Left ventricle myocardium inferior (tissue), 1 donor: ENCODE measurements at places on chromosomes 1 and 21.
A peak's percentile ranks its signal among the peaks of the same experiment; 100 is the strongest.

DNA sequence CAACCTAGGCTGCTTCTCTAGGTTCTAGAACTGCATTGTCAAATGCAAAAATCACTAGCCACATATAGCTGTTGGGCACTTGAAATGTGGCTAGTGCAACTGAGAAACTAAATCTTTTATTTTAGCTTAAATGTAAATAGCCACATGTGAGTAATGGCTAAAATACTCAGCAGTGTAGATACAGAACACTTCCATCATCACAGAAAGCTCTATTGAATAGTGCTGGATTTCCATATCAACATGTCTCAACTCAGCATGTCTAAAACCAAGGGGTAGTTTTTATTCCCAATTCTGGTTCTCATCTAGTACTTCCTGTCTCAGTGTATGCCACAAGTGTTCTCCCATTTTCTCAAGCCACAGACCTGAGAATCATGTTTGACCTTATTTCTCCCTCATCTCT, 7.5 kb upstream of the TP53BP2 start:
- DNase-seq = no peak

DNA sequence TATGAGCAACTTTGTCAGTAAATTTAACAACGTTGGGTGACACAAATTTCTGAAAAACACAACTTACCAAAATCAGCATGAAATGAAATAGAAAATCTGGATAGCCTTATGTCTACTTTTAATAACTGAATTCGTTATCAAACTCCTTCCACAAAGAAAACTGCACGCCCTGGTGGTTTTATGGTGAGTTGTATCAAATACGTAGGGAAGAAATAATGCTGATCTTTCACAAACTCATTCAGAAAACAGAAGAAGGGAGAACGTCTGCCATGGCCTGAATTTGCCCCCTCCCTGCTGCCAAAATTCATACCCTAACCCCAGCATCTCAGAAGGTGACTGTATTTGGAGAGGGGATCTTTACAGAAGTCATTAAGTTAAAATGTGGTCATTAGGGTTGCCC, 50.0 kb upstream of the COL18A1 start:
- DNase-seq = no peak

GRCh38 chr1:40956407-40956806, 23.1 kb upstream of the CTPS1 start:
- DNase-seq = no peak

DNA sequence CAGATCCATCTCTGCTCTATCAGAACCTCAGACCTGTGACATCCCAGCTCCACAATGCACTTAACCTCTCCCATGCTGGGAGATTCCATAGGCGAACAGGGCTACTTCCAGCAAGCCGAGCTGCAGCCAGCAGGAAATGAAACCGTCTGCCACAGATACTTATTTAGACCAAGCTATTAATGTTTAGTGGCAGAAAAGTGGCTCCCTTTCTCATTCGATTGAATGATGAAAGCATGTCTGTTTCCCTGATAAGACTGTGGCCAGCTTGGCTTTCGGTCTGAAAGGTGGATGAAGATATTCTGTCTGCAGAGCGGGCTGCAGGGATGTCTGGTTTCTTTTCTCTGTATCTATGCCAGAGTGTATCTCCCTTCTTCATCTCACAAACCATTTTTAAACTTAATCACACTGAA, 146.4 kb downstream of the GREM2 start:
- DNase-seq = no peak

- peak; percentile 73 for DNase-seq
Measured at GRCh38 chr1:41358131-41359021, 2.9 kb upstream of the FOXO6 start.

DNA sequence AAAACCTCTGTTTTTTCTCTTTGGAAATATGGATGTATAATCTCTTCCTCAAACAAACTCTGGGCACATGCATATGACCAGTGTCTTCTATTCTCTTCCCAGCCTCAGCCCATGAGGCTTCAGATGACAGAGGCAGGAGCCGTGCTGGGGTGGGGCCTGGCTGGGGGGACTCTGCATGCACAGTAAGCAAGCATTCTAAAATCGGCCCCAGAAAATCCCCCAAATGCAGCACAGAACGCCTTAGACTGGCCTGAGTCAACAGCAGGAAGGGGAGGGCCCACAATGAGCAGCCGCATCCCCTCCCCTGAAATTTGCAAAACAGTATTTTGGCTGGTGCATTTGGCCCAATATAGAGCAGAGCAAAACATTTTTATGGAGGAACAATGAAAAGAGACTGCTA, 47.8 kb downstream of the ITPKB start:
- DNase-seq = no peak

DNA sequence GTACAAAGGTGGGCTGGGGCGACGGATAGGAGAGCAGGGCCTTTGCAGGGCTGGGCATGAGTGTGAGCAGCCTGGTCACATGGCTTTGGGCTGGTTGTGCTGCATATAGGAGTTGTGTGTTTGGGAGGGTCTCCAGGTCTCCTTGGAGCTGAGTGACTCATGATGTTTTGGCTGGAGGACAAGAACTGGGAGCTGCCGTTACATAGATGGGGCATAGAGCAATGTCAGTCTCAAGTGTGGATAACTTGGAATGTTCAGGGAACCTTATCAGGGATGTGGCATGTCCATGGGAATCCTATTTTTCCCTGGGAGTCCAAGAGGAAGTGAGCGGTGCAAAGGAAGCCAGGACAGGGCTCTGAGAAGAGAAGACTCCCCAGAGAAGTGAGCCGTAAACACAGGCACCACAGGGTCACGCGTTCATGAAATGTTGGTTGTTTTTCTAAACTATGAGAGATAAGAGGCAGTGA, 136.4 kb upstream of the KCNE2 start:
- DNase-seq = no peak

GRCh38 chr1:178724728-178725465, at the start of gene RALGPS2:
RALGPS2 (plus strand) TSS chr1:178725244; CDS start chr1:178776765, 51,521 bp downstream.
- peak; percentile 73 for DNase-seq

DNA sequence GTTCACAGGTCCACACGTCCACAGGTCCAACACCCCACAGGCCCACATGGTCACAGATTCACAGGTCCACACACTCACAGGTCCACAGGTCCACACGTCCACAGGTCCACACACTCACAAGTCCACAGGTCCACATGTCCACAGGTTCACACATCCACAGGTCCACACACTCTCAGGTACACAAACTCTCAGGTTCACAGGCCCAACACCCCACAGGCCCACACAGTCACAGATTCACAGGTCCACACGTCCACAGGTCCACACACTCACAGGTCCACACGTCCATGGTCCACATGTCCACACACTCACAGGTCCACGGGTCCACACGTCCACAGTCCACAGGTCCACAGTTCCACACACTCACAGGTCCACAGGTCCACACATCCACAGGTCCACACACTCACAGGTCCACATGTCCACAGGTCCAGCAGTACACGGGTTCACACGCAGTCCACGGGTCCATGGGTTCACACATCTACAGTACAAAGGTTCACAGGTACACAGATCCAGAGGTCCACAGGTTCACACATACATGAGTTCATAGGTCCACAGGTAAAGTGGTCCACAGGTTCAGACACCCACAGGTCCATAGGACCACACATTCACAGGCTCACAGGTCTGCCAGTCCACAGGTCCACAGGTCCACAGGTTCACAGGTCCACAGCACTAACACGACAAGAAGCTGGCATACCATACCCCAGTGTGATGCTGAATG, 39.3 kb upstream of the COL6A2 start:
- no peak for DNase-seq

- no peak for DNase-seq
Measured at GRCh38 chr1:113904293-113904673, 316 bp downstream of the AP4B1 start.

DNA sequence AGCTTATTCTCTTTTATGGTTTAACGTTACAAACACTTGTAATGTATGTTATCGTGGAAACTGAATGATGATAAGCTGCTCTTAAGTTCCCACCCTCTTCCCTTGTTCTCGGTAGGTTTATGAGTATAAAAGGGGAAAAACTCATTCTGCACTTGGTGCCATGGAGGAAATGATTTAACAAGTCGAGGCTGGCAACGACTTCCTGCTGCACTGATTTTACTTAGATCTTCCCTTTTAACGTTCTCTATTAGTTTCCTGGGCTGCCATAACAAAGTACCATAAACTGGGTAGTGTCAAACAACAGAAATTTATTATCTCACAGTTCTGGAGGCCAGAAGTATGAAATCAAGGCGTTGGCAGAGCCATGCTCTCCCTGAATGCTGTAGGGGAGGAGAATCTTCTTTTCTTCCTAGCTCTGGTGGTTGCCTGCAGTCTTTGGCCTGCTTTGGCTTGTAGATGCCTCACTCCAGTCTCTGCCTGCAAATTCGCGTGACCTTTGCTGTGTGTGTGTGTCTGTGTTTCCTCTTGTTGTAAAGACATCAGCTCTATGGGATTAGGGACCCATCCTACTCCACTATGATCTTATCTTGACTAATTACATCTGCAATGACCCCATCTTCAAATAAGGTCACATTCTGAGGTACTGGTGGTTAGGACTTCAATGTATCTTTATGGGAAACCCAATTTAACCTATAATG, 26.3 kb downstream of the HUNK start:
- no peak for DNase-seq

DNA sequence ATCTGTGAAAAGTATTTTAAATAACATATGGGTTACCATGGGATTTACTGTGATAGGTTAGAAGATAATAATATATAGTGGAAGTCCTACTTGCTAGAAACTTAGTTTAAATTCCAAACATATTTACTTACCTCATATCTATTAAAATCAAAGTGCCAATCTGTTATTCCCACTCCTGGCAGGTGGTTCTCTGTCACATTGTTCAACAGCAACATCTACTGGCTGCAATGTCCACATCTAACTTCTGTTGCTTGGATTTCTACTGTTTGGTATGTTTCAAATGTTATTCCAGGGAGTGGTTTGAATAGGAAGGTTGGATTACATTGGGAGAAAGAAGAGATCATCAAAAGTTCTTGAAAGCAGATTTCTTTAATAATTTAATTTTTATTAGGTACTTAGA, 122.5 kb upstream of the NCAM2 start:
- no peak for DNase-seq

- DNase-seq = no peak
Measured at GRCh38 chr1:4318720-4319119, 335.7 kb upstream of the AJAP1 start.

GRCh38 chr1:25873120-25873519, 2.4 kb downstream of the PAQR7 start:
- DNase-seq = no peak

- no peak for DNase-seq
Measured at GRCh38 chr1:193241132-193241827, 54.9 kb upstream of the B3GALT2 start.

- no peak for DNase-seq
Measured at GRCh38 chr1:22076346-22076745, 23.8 kb downstream of the CDC42 start.

DNA sequence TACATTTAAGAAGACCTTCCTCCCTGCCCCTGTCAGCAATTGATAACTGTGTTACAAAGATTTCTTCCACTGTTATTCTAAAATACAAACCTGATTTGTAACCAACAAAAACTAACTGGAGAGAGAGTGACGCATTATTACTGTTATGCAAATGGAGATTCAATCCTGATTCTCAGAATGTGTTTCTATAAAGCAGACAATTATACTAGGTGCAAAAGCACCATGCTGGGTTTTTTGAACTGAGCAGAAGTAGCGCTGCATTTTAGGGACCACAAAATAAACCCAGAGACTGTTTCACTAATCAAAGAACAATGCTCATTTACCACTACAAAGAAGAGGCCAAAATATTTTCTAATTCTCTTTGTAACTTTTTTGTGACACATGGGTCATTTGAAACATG, 13.6 kb upstream of the GBP6 start:
- no peak for DNase-seq

GRCh38 chr1:184399192-184399847, 12.5 kb downstream of the C1orf21 start:
- DNase-seq = no peak

DNA sequence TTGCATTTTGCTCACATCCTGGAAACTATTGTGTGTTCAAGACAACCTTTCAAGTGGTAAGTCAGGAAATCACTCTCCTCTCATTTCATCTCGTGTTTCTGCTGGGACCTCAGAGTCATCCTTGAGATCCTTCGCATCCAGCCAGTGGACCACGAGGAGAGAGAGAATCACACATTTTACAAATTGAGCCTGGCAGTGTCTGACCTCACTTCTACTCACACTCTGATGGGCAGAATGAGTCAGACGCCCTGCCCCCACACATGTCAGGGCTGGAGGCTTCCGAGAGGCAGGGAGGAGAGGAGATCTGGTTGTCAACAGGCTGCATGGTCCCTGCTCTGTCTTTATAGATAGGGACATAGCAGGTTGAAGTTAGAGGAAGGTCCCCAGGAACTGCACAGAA, 509.7 kb downstream of the AJAP1 start:
- no peak for DNase-seq

DNA sequence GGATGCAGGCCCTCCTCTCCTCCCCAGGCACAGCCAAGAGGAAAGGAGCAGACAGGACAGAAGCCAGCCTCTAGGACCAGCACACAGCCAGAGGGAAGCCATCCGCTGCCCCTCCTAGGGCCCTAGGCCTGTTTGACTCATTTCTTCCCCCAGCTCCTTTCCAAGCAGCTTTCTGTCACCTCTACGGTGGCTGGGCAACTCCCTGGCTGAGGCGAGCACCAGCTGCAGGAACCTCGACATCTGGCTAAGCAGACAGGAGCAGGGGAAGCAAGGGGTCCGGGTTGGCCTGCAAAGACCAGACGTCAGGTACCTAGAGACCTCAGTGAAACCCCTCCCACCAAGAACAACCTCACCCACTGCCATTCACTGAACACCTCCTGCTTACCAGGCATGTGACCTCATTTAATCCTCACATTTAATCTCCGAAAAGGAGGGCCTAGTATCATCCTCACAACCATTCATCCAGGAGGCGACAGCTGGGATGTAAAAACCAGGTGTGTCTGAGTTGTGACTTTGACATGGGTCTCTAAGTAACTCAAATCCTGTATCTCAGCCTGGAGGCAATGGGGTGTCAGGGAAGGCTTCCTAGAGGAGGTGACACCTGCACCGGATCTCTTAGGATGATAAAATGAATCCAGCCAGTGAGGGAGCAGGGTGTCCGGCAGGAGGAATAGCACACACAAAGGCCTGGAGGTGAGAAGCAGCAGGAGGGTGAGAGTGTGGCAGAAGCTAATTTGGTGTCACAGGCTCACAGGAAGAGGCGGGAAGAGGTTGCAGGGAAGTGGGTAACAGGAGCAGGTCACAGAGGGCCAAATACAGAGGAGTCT, 5.9 kb downstream of the LRP8 start:
- DNase-seq = no peak

- no peak for DNase-seq
Measured at GRCh38 chr1:220767312-220768125, 19.2 kb upstream of the MTARC1 start.

DNA sequence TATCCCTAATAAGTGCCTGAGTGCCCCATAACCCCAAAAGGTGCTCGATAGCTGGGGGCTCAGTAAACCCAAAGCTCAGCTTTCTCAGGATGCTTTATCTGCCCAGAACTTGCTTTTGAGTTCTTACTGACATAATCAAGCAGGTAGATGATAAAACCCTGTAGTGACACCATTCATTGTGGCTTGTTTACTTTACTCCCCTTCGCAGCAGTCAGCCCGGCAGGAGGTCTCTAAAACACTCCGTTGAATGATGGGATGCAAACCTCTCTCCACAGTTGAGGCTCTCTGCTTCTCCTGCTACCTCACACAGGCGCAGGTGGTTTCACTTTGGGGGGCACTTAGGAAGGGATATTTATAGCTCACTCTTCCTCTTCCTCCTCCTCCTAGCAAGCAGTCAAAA, 349.4 kb downstream of the HLX start:
- DNase-seq = no peak

- DNase-seq = no peak
Measured at GRCh38 chr21:42118901-42119300, 47.8 kb downstream of the UMODL1 start.

- DNase-seq = no peak
Measured at GRCh38 chr1:82386365-82387011, 585.8 kb downstream of the ADGRL2 start.

GRCh38 chr1:43772978-43773377, 65.6 kb downstream of the ST3GAL3 start:
- DNase-seq = no peak
